ENCODE measurements at places on chromosomes 12 and 14. TPM values are rescaled to one million over a fixed set of nuclear protein-coding genes. Genes with fewer than 3 reads are reported as not detected.

GRCh38 chr12:15855646-15856045 lies 26.5 kb upstream of the STRAP start:
- no peak for DNase-seq

DNA sequence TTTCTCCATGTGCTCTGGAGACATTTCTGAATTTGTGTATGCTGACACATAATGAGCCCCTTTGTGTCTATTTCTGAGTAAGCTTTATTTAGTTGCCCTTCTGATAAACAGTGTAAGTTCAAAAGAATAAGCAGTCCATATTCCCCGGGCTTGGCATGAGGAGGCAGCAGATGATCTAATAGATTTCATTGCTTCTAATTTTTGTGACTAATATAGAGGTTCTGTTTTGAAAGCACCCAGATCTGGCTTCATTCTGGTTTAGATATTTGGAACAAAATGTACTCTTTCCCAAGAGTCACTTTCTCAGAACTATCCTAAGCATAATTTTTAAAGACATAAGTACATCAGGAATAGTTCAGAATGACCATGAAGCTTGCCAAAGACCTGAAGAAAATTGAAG lies 290.9 kb downstream of the BTG1 start:
- no peak for DNase-seq

GRCh38 chr14:95901054-95901453 lies 24.4 kb downstream of the TUNAR start:
- DNase-seq: no peak

- DNase-seq: no peak
These were observed 1059.8 kb downstream of the TMEM121 start for GRCh38 chr14:106586098-106586704.

- no peak for DNase-seq
These were observed 142.7 kb downstream of the RAD51B start for GRCh38 chr14:67962215-67962644.

Gene KRT77
- total RNA-seq: not detected

GRCh38 chr14:49861699-49862088 lies 9.1 kb upstream of the NEMF start:
- peak; percentile 30 for DNase-seq

Gene DIO3
- 1.0 TPM for total RNA-seq

GRCh38 chr12:131681257-131681620 lies 29.7 kb upstream of the SFSWAP start:
- no peak for DNase-seq

DNA sequence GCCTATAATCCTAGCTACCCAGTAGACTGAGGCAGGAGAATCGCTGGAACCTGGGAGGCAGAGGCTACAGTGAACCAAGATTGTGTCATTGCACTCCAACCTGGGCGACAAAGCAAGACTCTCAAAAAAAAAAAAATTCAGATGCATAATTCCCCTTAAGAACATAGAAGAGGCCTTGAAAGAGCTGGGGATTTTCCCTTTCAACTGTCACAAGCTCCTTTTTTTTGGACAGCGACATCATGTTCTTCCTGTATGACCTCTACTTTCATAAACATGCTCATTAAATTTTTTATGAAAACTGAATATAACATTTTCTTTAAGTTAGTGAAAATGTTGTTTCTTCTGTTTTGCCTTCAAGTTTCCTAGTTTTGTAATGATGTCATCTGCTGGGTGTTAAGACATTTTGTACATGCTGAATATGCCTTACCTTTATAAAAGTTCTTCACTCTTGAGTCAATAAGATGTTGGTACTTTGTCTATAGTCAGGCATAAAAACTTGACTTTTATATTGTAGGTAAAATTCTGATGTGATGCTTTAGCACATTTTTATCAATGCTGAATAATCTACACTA lies 76.0 kb downstream of the PTHLH start:
- no peak for DNase-seq

DNA sequence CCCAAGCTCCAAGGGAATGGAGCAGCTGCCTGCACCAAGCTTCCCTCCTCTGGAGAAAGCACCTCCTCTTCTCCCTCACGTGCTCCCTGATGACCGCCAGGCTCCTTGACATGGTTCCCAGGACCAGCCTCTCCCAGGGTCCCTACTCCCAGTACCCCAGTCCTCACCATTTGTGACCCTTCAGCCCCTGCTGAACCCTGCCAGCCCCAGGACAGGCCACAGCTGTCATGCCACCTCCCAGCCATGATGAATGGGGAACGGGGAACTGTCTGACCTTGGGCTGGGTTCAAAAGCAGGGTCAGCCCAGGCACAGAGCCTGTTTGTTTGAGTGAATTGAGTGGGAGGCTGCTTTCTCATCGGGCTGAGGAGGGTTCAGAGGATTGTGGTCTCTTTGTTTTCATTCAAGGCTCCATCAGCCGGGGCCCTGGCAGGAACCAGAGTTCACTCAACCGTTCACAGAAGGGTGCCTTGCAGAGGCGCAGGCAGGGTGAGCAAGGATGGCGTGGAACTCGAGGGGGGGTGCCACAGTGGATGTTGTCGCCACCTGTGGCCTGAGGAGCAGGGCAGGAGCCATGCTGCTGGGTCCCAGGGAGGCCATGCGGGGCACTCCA lies 344.5 kb upstream of the SFSWAP start:
- no peak for DNase-seq

Gene ETFBKMT
- 2.6 TPM for total RNA-seq

Gene SPATA7
- 9.8 TPM for total RNA-seq

DNA sequence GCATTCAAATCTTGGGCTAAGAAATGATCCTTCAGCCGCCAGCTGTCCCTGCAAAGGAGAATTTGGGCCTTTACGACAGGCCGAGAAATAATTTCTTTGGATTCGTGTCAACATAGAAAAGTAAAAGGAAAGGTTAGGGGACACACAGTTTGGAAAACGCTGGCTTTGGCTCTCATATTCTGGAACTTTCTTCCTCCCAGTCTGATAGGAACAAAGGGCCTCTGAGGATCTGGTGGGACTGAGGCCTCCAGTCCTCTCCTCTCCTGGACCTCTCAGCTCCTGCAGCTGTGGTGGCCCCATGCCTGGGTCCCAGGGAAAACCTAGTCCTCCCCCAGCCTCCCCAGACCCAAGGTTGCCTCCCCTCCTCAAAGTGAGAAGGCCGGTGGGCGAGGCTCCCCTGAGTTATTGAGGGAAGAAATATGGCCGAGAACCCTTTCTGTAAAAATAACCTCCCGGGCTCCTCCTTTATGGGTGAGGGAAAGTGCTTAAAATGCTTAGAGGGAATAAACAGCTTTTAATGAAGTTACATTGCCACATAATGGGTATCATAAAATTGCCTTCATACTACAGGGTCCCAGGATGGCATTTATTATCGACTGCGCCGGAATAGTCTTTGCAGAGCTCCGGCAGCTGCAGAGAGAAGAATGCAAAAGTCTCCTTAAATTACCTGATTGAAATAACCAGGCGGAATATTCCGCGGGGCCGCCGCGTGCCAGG lies 188.3 kb downstream of the PHETA1 start:
- DNase-seq: no peak

GRCh38 chr12:9124383-9125031 lies 8.8 kb upstream of the A2M start:
- DNase-seq: no peak

DNA sequence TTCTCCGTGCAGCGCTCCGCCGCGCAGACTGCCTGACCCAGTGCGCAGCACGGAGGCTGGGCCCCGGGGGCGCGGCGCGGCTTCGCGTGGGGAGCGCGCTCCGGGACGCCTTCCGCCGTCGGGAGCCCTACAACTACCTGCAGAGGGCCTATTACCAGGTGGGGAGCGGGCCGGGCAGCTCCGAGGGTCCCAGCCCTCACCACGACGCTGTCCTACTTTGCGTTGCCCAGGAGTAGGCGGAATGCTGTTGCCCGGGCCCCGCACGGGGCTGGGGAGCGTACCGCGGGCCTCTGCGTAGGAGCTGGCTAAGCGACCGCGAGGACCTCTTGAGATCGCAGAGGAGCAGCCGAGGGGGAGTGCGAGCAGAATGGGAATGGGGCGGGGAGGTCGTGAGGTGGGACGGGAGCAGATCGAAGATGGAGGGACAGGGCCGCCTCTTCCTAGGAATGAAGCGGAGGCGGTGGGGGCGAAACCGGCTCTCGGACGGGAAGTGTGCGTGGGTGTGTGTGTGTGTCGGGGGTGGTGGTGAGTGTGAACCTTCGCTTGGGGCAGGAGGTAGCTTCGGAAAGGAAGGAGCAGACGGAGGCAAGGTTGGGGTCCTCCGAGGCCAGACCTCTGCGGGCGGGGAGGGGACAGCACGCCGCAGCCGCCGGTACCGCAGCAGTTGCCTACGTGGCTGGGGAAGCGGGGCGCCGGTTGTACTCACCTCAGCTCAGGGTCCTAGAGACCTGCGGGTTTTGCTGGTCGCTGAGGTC lies 751 bp downstream of the P3H3 start:
- no peak for DNase-seq

DNA sequence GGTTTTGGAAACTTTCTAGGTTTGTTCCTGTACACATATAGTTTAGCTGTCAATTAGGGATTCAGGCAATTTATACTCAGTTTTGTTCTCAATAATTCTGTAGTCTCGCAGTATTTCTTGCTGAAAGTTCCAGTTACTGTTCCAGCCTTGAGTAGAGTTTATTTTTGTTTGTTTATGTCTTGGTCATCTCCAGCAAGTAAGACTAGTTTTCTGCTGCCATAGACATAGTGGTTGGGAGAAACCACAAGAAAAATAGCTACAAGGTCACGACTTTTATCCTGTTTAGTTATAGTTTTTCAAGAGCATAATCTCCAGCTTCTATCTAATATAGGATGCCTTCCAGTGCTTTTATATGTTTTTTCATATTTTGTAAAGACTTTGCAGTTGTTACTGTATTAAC lies 99.6 kb upstream of the FOXG1 start:
- DNase-seq: no peak

DNA sequence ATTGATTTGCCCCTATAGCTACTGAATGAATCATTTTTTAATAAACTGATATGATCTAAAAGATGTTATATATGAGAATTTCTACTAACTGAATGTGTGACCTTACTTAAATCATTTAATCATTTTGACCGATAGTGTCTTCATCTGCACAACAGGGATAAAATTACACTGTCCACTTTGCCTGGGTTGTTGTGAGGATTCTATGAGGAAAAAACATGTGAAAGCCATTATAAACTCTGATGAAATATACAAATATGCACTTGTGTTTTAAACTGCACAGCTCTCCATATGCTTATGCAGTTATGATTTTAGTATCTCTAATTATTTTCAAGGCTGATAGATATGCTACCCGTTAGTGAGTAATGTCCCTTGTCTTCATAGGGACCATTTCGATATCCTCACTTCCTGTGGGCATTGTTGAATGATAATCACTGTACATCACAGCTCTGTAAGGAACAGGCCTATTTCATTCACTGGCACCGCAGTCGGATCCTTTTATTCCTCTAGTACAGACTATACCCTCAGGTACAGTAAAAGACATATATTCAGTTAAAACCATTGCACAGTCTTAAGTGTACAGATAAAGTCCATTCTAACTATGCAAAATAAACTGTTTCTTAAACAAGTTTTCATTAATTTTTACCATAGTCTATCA lies 88.7 kb upstream of the RAP1B start:
- no peak for DNase-seq

All from gastrocnemius medialis (tissue), 4 donors.